Cortex of kidney (tissue), 1 donor: ENCODE measurements at places on chromosomes 16 and 17.

- no peak for DNase-seq
These were observed 2.4 kb downstream of the PPM1D start for GRCh38 chr17:60602385-60602742.

GRCh38 chr17:8384801-8385378, 1.9 kb upstream of the RPL26 start:
- no peak for DNase-seq

DNA sequence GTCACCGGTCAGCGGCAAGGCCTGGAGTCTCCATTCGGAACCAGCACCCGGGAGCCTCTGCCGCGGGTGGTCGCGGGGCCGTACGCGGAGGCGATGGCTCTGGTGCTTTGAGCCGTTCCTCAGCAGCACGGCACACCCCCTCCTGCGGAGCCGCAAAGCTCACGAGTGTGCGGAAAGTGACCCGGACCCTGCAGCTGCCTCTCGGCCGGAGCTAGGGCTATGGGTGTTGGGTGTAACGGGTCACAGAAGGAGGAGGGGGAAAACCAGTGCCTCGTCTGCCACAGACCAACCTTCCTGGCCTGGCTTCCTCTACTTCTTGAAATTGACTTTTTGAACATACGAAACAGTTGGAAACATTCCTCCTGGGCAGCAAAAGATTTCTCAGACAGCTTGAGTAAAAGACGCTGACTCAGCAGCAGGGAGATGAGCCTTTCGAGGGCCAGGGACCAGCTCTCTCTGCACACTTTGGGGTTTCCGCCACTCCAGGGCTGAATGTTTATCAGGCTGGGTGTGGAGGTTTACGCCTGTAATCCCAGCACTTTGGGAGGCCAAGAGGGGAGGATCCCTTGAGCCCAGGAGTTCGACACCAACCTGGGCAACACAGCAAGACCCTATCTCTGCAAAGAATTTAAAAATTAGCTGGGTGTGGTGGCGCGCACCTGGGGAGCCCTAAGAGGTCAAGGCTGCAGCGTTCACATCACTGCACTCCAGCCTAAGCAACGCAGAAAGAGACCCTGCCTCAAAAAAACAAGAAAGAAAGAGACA, 26.4 kb upstream of the PITPNA start:
- no peak for DNase-seq

DNA sequence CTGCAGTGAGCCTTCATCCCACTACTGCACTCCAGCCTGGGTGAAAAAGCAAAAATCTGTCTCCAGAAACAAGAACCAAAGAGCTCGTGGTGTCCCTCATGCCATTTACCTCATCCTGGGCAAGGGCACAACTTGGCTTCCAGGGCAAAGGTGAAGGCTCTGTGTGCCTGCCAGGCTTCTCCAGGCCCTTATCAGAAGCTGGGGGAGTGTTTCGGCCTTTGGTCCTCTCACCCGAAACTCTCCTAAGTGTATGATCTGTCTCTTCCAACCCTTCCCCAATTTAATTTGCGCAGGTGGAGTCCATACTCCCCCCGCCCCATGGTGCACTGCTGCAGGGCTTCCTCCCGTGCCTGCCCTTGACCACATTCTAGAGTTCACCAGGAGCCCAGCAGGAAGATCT, 1.1 kb downstream of the CES2 start:
- no peak for DNase-seq

DNA sequence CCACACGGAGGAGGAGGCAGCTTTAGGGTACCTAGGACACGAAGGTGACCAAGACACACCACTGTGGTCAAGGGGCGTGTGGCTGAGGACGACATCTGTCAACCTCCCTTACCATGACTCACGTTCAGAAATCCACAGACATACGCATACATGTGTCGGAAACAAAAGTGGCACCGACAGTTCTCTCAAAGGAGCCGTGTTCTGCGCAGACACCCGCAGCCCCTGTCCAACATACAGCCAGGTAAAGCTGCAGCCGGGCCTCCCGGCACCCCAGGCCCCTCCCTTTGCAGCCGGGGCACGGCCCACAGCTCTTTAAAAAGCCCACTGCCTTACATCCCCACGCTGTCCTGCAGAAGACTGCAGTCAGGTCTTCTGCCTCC, 40.5 kb upstream of the KLHDC4 start:
- no peak for DNase-seq
